CD4-positive, alpha-beta T cell treated with Interleukin-6 at 100 ng/mL for 8 hours (primary cell): ENCODE measurements at places on chromosomes 6 and 20.

DNA sequence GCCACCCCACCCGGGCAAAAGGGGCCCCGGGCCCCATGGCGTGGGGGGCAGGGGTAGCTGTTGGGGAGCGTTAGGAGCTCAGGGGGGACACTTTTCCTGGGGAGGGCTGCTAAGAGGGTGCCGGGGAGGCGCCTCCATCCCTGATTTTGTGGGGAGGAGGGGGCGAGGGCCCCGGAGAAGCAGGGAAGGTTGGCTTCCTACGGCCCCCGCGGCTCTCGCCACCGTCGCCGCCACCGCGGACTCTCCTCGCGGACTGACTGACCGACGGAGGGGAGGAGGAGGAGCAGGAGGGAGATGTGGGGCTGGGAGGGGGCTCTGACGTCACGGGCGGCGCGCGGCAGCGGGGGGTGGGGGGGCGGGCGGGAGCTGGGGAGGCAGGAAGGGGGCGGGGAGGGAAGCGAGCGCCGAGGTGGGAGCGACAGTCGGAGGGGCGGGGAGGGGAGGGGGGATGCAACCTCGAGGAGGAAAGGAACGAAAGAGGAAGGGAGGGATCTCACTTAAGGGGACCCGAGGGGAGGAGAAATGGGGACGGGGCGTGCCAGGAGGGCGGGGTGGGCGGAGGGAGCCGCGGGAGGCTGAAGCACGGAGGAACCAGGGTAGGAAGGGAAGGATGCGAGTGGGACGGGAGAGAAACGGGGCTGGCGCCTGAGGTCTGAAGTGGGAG, 5.1 kb downstream of the GABBR1 start:
- DNase-seq: peak; percentile 52

DNA sequence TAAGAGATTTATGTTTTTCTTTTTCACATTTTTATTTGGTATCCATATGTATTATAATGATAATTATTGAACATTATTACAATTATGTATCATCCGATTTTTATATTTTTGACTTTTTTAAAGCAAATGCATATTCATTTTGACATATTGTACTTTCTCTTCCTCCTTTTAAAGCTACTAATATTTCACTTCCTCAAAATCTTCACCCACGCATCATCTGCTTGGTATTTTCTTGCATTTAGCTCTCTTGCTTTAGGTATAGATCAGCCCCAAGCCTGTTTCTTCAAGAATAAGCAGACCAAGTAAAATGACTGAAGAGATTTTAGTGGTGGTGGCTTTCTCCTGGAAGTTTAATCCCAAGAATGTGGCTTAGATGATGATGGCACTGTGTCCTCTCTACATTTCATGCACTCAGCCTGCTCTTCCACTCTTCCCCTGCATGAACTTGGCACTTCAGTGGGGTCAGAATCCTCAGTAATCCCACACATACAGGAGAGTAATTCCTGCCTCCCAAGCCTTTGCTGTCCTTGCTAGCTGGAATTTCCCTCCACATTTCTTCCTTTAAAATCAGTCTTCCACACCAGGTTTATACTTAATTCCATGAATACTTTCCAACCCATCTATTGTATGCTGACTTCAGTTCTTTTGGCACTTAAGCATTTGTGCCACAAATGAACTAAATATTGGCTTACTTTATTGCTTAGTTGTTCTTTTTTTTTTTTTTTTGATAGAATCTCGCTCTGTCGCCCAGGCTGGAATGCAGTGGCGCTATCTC, 8.2 kb downstream of the NCOA7 start:
- DNase-seq: no peak

DNA sequence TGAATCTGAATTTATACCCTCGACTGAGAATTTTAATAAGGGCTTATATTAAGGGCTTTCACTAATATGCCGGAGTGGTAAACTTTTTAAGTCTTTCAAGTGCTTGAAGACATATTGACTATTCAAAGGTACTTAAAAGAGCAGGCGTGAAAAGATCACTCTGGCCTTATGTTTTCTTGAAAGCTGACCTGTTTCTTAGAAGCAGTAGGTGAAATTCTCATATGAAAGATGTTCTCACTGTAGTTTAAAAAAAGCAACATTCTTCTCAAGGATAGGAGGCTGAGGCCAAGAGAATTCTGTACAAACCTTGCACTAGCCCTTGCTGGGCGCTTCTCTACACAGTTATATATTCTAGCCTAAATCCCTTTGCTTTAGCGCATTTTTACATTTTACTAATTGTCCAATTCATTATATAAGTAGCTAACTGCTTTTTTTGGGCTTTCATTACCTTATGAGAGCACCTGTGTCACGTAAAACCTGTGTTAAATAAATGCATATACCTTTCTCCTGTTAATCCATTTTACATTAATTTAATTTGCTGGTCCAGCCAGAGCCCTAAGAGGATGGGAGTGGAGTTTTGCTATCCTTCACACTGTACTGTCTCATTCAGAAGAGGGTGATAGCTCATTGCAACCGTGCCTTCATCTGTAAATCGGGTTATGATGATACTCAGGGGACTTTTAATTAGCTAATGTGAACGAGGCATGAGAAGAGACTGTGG, 59.6 kb upstream of the HFE start:
- no peak for DNase-seq

DNA sequence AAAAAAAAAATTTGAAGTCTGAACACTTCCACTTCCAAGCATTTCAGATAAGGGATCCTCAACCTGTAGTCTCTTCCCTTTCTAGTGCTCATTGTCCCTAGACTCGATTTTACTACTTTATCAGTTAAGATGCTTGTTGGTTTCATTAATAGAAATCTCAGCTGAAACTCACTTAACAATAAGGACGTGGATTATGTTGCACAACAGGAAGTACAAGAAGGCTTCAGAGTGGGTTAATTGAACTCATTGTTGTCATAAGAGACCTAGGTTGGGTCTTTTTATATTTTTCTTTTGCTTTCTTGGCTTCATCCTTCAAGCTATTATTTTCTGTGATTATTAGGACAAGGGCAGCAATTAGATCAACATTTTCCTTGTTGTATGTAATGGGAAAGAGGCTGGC, 175.2 kb downstream of the CDKAL1 start:
- DNase-seq: no peak

DNA sequence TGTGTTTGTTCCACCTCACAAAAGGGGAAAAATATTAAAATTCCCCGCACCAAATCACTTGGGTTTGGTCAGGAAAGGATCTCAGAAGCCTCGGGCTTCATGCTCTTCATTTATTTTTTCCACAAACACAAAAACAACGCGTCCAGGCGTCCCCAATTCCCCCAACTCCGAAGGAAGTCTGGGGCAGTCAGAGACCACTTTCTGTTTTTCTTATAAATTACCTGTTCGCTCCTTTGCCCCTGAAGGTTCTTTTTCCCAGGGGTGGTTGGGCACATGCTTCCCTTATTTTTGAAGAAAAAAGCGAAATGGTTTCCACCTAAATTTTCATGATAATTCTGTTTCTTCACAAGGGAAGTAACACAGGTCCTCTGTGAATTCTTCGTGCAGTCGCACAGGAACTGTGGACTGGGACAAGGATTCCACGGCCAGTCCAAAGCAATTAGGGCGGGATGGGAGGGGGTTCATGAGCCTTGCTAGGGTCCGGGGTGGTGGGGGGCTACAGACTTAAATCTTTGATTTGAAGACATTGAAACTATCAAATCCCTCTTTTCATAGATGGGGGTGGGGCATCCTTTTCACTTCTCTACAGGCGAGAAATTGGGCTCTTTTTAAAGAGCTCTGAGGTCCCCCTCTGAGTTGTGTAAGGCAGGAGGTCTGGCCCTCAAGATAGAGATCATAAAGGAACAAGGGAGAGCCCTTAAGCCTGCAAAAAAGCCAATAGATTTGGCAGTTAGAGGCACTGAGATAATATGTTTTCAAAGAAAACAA, 30.5 kb upstream of the HFE start:
- DNase-seq: peak; percentile 8

DNA sequence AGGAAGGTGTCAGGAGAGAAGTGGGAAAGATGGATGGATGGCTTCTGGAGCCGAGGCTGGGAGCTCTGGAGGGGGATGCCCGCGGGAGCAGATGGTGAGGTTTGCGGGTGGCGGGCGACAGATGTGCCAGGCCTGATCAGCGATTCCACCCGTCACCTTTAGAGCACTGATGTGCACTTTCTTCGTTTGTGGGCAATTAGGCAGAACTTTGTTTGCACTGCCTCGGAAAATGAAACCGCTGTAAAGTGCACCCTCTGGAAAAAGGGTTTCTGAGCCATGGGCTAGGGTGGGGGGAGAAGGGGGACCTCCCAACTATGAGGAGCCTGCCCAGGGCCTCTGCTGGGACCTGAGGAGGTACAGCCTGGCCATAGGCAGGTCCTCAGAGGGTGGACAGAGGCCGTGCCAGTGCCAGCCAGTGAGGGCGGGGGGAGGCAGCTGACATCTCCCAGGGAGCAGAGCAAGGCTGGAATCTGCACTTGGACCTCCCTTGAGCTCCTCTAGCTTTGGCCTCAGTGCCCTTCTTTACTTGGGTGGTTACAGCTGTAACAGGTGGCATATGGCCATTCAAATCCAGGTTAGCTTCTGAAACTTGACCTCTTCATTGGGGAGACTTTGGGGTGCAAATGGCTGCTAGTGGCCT, 58.7 kb downstream of the CD40 start:
- no peak for DNase-seq

GRCh38 chr6:132969196-132969595, 154.8 kb downstream of the RPS12 start:
- no peak for DNase-seq

DNA sequence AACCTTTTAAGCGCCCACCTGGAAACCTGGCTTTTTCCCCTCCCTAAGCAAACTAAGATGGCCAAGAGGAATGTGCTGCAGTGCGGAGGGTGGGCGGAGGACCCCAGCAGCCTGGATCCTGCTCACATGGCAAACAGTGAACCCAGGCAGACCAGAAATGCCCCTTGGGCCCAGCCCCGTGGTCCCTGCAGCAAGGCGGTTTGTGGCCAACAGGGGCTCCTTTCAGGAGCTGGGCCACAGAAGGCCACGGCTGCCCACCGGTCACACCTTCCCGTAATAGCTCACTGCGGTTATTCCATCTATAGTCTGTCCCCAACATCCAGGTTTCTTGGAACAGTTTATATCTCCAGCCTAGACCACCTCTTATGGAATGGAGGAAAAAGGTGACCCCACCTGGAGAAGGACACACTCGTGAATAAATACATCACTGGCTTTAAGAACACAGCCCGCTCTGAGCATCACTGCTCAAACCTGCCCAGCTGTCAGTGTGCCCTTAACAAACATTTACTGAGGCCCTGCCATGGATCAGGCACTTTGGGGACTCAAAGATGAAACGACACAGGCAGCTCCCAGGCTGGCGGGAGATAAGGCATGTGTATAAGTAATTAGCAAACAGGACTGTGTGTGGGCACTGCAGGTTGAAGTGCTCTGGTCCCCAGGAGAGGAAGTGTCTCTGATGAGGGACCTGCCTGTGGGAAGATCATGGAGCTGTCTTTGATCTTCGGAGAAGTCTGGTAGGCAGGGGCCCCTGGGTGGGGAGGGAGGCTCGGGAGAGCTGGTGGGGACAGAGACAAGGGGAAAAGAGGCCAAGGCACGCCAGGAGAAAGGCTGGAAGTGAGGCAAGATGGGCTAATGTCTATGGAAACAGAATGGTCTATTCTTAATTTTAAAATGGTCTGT, 3.2 kb upstream of the TUBB1 start:
- DNase-seq: no peak

DNA sequence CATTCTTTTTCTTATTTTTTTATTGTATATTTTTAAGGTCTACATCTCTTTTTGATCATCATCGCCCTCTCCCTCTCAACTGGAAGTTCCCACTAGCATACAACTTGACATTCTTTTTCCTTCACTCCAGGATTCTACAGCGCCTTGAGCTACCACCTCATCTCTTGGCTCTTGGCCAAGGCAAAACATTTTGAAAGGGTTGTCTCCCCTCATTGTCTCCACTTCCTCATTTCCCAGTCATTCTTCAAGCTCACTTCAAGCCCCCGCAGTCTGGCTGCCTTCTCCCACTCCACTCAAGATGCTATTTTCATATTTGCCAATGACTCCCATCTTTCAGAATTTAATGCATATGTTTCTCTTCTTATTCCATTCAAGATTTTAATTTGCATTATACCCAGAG, 63.0 kb downstream of the OPN5 start:
- no peak for DNase-seq

DNA sequence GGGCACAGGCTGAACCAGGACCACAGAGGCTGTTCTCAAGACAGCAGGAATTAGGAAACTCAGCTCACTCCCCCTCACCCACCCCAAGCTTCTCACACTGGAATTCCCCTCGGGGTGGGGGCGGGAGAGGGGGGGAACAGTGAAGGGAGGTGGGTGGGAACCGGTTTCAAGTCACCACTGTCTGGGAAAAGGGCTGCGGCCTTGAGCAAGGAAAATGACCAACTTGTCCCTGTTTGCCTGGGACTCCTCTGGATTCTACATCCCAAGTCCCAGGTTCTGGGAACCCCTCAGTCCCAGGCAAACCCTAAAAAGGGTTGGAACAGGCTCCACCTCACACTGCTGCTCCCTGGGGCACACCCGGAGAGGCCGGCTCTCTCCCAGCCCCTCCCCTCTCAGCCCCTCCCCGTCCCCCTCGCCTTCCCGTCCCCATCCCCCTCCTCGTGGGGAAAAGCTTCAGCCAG, 230.7 kb downstream of the TFAP2C start:
- no peak for DNase-seq

DNA sequence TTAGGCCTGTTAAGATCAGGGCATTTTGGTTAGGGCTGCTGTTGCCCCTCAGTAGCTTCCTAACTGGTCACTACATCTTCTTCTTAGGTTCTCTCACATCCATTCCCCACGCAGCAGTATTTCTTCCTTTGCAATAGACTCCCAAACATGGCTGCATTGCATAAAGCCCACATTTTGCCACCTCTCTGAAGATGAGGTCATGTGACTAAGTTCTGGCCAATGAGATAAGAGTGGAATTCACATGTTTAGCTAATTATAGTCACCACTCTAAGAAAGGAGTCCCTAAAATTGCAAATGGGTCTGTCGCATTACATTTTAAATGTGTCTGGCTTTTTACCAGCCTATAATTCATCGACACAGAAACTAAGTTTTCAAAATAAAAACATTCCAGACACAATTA, 9.3 kb upstream of the DOK5 start:
- no peak for DNase-seq

DNA sequence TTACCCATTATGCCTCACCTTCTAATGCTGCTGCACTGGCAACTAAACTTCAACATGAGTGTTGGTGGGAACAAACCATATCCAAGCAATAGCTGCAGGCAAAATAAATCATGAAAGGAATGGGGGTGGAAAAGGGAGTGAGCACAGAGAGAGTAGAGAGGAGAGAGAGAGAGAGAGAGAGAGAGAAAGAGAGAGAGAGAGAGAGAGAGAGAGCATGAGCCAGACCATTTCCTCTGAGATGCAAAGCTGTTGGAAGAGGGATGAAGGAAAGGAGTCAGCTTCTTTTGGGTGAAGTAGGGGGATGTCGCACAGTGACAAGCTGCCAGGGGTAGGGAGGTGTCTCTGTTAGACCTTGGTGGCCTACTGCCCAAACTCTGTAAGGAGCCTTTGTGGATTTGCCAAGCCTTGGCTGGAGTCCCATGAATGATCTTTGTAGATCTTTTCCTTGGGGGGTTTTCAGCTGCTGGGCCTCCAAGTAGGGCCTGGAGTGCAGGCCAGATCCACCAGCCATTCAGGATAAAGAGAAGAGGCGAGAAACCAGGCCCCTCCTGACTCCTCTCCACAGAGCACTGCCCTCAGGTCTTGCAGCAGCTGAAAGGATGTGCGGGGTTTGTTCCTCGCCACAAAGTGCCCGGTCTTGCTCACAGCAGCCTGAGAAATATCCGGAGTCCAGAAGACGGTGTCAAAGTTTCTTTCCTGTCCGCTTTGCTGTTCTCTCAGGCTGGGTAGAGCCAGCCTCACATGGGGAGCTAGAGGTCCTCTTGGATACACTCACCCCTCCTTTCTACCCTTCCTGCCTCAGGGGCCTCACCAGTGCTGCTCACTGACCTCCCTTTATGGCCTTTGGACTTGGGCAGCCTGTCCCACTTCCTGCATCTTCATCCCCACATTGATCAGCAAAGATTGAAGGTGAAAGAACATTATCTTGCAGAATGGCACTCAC, 17.8 kb downstream of the BTBD3 start:
- DNase-seq: no peak
